ENCODE measurements at places on chromosomes 2 and 18. TPM values are rescaled to one million over a fixed set of nuclear protein-coding genes. Genes with fewer than 3 reads are reported as not detected.

The RFTN2 gene
- polyA plus RNA-seq: not detected

The TGOLN2 gene
- 28.7 TPM for polyA plus RNA-seq

The DSC3 gene
- polyA plus RNA-seq: not detected

The RIT2 gene
- not detected for polyA plus RNA-seq

The SRD5A2 gene
- polyA plus RNA-seq: not detected

The DCDC2C gene
- polyA plus RNA-seq: not detected

The FN1 gene
- polyA plus RNA-seq: not detected

The SLC4A3 gene
- not detected for polyA plus RNA-seq

- no peak for DNase-seq
These were observed 133.4 kb downstream of the NRP2 start for GRCh38 chr2:205815673-205816072.

DNA sequence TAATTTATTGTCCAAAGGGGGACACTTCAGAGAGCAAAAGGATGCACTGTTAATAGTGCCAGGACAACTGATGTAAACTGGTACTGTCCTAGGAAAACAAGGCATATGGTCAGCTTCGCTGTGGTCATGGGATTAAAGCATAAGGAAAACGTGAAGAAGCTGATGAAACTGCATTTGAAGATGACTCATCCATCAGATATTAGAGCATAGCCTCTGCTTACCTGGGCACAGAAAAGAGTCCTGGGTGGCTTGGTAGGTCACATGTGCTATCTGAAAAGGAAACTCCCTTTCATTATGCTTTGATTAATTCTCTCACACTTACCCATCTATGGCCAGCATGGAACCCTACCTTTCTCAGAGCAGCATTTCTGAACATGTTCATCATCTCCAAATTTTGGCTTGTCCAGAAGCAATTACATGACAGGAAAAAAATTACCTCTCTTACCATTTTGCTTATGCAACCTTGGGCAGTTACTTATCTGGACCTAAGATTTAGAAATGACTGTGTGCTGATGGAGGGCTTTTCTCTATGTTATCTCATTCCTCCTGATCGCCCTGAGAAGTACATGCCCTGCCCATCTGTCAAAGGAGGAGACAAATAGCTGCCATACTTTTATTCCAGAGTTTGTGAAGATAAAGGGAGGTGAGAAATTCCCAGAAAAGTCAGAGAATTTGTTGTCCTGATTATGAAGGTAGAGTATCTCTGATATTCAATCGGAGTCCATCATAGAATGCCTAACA is 275.3 kb upstream of the SLC14A2 start:
- no peak for DNase-seq

DNA sequence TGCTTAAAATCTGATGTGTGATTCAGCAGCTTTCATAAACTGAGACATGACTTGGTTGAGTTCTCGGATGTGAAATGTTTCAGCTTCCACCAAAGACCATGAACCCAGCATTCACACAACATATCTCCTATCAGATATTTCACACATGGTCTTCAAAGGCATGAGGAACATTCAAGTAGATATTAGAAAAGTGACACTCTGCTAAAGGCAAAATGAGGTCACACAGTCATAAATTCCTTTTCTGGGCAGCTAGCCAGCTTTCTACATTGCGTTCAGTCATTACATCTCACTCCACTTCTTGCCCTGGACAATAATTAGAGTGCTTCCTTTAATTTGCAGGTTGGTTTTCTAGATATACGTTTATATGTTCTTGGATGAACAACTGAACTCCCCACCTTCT is 96.7 kb downstream of the GAREM1 start:
- DNase-seq: no peak

GRCh38 chr18:58988600-58988999 is 123.9 kb downstream of the ZNF532 start:
- DNase-seq: no peak

GRCh38 chr2:40653829-40654228 is 201.9 kb upstream of the SLC8A1 start:
- no peak for DNase-seq

GRCh38 chr2:173654896-173655265 is 300.2 kb downstream of the CDCA7 start:
- no peak for DNase-seq

- no peak for DNase-seq
These were observed 679 bp downstream of the CLK1 start for GRCh38 chr2:200863782-200864175.

- no peak for DNase-seq
These were observed 724.1 kb downstream of the GALR1 start for GRCh38 chr18:77973745-77974144.

- DNase-seq: no peak
These were observed 121.6 kb downstream of the ZRANB3 start for GRCh38 chr2:135409436-135409835.

GRCh38 chr2:176935543-176936102 is 277.0 kb upstream of the HNRNPA3 start:
- DNase-seq: no peak

DNA sequence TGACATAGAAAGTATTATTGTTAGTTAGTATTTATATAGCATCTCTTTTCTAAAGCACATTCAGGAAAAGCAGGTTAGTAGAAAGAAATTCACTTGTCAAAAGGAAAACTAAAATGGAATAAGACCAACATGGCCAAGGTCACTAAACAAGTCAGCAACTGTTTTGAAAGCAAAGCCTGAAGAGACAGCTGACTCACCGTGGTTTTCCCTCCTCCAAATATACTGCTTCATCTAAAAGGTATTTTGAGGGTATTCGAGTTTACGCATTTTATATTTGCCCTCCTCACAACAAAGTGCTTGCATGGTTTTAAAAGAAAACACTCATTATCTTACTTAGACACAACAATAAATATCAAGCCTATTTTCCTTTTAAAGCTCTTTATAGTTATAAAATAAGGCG is 24.0 kb downstream of the ZNF385B start:
- no peak for DNase-seq

DNA sequence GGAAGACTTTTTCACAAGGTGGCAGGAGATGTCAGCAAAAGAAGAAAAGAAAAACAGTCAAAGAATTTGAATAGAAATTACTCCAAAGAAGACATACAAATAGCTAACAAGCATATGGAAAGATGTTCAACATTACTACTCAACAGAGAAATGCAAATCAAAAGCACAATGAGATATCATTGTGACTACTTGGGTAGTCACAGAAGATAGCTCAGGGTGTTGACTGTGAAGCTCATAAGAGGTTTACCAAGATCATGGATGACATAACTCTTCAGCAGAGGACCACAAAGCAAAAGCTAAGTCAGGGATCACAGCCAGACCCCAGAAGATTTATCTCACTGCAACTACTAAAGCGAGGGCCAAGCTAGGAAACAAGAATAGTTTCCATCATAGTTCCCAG is 53.0 kb upstream of the TANK start:
- no peak for DNase-seq

DNA sequence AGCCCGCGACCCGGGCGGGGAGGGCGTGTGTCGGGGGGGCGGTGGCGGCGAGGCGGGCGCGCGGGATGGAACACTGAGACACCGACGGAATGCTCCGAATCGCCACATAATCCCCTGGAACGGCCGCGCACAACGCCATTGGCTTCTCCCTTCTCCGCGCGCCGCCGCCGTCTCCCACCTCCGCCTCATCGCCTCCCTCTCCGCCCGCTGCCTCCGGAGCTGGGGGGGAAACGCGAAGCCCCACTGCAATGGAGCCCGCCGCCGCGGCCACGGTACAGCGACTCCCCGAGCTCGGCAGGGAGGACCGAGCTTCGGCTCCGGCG is at the start of gene PHLPP1:
TSS of gene PHLPP1 (plus strand) at position 106 of the 323 bp plus-strand sequence. CDS start at position 249, 143 bp downstream.
- DNase-seq: no peak

DNA sequence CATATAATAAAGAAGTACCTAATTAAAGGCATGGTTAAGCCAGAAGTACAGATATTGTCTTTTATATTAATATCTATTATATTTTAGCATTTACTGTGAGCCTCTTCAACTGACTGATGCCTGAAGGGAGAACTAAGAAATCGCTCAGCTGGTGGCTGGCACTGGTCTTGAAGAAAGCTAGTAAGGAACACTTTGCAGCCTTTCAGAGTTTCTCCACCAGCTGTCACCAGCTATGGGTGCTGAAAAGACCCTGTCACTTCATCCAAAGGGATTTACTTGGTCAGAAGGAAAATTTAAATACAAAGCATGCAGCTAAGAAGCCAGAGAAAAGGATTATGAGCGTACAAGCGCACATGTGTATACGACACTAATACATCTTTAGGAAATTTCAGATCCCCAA is 525.9 kb downstream of the TMEM182 start:
- DNase-seq: no peak

DNA sequence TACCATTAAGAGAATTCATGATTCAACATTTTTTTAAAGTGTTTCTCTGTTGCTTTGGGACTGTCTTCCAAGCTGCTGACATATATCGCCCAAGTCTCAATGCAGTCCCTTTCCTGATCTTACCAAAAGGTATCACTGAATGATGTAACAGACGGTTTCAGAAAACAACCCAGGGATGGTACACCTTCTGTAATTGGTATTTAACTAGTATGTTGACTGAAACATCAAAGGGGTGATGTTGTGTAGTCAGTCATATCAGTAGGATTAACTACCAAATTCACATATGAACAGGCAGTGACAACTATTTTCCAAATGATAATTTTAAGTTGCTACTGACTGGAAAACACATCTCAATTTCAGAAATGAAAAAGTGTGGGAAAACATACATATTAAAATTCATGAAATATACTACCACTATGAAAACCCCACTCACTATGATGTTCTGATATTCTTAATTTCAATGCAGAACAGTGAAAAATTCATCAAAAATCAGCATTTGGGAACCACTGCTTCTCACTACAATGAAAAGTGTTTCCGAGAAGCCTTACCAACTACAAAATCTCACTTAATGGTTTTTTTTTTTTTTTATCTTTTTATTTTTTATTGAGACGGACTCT is 59.8 kb downstream of the MEMO1 start:
- no peak for DNase-seq

GRCh38 chr18:48785091-48785614 is 165.6 kb downstream of the SMAD7 start:
- DNase-seq: peak; percentile 45

Measured in immature natural killer cell (primary cell).